ELR (cell line): ENCODE measurements at places on chromosomes 13 and 19.

- DNase-seq: no peak
Observed at GRCh38 chr19:38062959-38063761, 156.2 kb downstream of the SIPA1L3 start.

GRCh38 chr13:107642831-107643230 is 572.5 kb downstream of the LIG4 start:
- no peak for DNase-seq

DNA sequence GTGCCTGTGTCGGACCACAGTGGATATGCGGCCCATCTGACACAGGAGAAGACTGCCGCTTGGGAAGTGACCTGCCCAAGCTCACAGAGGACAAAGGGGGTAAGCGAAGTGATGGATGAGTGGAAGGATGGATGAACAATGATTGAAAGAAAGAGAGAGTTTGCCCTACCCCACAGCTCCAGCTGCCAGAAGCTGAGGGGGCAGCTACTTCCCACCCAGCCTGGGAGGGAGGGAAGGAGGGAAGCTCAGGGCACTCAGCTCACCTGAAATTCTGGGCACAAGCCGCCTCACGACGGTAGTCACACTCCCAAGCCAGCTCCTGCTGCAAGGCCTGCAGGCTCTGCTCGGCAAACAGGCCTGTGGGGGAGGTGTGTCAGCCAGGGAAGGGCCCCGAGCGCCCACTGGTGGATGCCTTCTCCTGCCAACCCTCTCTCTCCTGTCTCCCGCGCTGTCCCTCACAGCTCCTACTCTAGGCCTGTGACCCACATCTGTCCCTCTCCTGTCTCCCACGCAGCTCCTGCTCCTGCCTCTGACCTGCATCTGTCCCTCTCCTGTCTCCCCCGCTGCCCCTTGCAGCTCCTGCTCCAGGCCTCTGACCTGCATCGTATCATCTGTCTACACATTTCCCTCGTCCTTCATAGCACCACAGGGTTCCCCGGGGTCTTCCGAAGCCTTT is 12.0 kb upstream of the NUMBL start:
- no peak for DNase-seq

DNA sequence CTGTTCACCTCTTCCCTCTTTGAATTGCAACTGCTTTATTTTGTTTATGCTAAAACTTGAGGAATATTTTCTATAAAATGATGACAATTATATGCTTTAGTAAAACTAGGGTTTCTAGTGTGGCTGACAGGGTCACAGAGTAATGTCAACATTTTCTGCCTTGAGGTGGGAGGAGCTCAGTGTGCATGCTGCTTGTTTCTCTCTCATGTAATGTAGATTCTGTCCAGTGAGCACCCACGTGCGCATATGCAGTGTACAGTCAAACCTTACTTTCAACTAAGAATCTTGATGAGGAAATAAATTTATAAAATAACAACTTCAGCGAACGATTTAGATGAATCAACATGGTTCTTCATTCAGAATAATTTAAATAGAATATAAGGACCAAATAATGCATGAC is 603.9 kb downstream of the PCDH17 start:
- DNase-seq: no peak

DNA sequence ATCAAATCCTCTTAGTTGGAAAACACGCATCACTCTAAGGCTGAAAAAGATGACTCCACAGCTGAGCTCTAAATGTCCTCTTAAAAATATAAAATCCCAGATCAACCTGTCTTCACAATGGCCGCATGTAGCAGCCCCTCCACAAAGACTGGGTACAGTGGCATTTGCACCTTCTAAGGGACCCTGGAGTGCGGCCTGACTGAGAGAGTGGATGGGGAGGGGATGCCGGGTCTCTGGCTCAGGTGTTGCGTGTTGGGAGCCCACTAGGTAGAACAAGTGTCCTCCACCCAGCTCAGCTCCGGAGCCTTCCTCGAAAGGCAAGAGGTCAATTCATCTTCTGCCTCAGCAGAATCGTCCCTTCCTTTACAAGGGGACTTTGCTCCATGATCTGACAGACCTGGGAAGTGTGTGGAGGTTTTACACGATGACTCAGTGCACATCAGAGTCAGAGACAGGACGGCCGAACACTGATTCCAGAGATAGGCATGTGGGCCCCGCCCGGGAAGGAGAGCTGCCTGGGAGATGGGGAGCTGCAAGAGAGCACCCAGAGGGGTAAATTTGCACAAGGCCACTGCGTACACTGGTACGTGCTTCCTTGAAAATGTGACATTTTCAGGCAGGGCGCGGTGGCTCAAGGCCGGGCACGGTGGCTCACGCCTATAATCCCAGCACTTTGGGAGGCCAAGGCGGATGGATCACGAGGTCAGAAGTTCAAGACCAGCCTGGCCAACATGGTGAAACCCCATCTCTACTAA is 23.5 kb upstream of the SLC15A1 start:
- DNase-seq: peak; percentile 96

DNA sequence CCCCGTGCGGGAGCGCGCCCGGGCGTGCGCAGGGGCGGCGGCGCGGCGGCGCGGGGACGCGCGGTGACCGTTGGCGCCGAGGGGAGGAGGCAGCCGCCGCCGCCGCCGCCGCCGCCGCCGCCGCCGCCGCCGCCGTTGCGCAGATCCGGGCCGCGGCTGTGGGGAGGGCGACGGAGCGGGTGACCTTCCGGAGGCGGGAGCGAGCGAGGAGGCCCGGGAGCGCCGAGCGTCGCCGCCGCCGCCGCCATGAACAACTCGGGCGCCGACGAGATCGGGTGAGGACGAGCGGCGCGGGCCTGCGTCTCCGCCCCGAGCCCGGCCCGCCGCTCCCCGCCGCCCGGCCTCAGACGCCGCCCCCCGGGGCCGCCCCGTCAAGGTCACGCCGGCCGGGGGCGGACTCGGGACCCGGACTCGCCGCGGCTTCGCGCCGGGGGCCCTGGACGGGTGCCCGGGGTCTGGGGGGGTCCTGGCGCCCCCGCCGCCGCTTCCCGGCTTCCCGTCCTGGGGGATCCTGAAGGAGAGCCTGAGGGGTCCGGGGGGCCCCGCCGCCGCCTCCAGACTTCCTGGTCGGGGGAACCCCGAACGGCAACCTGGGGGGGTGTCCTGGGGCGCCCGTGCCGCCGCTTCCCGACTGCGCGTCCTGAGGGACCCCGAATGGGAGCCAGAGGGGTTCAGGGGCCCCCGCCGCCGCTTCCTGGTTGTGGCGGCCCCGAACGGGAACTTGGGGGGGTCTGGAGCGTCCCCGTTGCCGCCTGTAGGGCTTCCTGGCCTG is at the start of gene DAZAP1:
DAZAP1 (plus strand) TSS at position 59 of the 772 bp plus-strand sequence; CDS start at position 247, 188 bp downstream.
- peak; percentile 30 for DNase-seq

- DNase-seq: no peak
Observed at GRCh38 chr13:102935896-102936321, 90.1 kb downstream of the ERCC5 start.

DNA sequence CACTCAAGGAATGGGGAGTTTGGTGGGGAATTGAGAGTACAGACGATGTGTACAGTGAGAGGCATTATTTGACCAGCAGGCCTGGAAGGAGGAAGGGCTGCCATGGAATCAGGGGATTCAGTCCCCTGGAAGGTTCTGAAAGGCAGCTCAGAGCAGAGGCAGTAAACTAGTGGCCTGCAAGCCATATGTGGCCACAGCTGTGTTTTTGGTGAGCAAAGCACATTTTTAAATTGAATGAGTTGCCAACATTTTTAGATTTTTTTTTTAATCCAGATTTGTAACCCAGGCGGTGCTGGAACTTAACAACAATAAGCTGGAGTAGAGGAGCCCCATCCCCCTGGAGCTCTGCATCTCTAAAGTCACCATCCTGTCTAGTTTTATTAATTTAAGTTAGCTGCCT is 95.3 kb upstream of the IPO5 start:
- DNase-seq: no peak

DNA sequence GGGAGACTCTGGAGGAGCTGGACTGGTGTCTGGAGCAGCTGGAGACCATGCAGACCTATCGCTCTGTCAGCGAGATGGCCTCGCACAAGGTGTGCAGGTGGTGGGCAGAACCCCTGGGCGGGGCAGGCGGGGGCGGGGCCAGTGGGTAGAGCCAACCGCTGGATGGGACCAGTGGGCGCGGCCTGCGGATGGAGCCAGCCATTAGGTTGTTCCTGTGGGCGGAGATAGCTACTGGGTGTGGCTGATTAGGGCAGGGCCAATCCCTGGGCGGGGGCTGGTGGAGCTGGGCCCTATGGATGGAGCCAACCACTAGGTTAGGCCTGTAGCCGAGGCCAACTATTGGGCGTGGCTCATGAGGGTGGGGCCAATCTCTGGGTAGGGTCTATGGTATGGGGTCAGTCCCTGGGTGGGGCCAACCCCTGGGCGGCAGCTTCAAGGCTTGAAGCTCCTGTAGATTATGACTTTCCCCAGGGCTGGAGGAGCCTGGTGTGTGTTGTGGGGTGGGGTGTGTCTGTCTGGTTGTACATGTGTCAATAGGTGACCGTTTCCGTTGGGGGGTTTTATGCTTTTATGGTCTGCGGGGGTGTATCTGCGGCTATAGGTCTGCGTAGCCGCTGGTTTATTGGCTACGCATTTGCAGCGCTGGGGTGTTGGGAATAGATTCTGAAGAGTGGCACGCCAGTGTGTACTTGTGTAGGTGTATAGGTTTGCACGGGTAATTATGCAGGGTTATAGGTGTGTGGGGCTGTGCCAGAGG is 30.7 kb downstream of the PDE4A start:
- DNase-seq: peak; percentile 53

DNA sequence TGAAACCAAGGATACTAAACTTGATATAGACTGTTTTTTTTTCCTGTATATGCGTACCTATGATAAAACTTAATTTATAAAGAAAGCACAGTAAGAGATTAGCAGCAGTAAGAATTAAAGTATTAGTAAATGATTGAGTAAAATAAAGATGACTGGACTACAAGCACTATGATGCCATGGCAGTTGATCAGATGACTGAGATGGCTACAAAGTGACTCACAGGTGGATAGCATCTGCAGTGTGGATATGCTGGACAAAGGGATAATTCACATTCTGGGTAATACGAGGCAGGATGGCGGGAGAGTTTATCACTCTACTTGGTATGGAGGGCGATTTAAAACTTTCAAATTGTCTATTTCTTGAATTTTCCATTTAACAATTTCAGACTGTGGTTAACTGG is 11.8 kb downstream of the HTR2A start:
- DNase-seq: peak; percentile 72
